BJ (cell line): ENCODE measurements at places on chromosomes 16 and 17. TPM values are rescaled to one million over a fixed set of nuclear protein-coding genes. Genes with fewer than 3 reads are reported as not detected.

Gene SLC5A10
- polyA plus RNA-seq = 0.05 TPM in 1 of 2 replicates, not detected in the other

GRCh38 chr16:35146723-35147458 lies 1687.5 kb downstream of the TP53TG3F start:
- no peak for DNase-seq

Gene TMEM238L
- not detected in 2 replicates for polyA plus RNA-seq

GRCh38 chr17:55774846-55775271 lies 24.0 kb downstream of the PCTP start:
- DNase-seq = no peak

DNA sequence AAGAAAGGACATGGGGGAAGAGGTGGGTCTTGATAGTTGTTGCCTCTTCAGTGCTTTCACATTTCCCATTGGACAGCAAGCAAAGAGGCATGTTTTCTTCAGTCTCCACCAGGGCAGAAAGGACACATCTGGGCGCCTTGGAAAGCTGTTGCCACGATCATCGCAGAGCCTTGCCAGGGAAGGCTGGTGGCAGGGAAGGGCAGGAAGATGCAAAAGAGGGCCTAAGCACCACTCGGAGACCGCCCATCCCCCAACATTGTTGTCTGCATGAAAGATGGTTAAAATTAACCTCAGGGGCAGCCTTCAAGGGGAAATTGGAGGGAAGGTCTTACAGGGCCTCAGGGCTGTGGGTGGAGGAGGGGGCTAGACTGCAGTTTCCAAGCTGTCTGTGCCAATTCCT lies 114.2 kb downstream of the SOX9 start:
- DNase-seq = no peak

Gene SP6
- 0.05 and 0.07 TPM in 2 replicates for polyA plus RNA-seq

Gene TRIM72
- polyA plus RNA-seq = not detected in 2 replicates

DNA sequence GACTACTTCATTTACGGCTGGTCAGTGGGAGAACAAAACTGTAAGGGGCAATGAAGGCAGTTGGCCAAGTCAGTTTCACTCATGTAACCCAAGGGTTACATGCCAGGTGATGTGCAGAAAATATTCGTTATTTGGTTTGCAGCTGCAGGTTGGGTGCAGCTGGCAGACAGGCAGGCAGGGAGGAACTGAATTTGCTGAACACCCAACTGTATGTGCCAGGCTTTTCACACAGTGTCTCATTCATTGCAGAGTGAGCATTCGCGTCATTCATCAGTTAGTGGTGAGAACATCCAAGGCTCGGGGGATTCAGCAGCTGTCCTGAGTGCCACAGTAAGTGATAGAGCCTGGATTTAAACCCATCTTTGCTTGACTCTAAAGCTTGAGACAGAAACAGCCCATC lies 59.7 kb downstream of the ABCC6 start:
- no peak for DNase-seq

Gene TMEM106A
- polyA plus RNA-seq = 7.0 and 9.3 TPM in 2 replicates
